Left hindlimb (tissue), 1 donor: ENCODE measurements at places on chromosomes 6 and 20.

DNA sequence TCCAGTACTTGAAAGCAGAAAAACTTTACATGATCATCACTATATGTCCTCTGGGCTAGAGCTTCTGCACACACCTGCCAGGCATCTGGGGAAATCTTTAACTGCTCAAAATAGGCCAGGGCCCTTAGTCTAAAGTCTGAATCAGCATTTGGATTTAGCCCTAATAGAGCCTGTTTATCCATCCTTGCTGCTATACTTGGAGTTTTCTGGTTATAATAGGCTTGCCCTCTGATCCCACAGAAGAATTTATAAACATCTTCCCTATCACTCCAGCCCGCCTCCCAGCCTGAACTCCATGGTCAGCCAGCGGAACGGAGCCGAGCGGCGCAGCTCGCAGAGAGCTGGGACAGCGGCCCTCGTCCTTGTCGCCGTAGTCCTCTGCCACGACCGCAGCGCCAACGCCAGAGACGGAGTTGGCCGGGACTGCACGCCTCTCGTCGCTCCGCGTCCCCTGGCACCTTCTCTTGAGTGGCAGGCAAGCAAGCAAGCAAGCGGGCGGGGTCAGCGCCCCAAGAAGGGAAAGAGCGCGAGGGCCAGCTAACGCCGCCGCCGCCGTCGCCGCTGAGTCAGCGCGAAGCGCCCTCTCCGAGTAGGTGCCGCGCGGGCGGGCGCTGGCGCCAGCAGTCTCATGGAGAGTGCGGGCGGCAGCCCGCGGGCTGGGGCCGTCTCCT lies 25.4 kb upstream of the ASIP start:
- peak; percentile 70 for DNase-seq

GRCh38 chr6:35498422-35499067 lies 1.7 kb upstream of the TEAD3 start:
- no peak for DNase-seq

DNA sequence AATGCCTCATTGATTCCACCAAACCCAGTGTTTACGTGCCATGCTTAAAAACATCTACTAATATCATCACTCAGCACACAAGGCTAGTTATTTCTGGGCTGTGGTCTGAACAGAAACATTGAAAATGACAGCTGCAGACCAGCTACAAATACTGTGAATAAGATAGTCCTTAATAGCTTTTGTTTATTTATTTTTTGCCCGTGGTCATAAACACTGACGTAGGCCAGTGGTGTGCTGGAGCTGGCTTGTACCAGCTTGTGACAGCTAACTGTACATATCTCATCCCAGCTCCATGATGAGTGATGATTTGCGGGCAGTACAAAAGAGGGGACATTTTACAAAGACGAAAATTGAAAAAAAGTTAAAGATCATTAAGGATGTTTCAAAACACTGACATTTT lies 1057.0 kb downstream of the EPHA7 start:
- no peak for DNase-seq

DNA sequence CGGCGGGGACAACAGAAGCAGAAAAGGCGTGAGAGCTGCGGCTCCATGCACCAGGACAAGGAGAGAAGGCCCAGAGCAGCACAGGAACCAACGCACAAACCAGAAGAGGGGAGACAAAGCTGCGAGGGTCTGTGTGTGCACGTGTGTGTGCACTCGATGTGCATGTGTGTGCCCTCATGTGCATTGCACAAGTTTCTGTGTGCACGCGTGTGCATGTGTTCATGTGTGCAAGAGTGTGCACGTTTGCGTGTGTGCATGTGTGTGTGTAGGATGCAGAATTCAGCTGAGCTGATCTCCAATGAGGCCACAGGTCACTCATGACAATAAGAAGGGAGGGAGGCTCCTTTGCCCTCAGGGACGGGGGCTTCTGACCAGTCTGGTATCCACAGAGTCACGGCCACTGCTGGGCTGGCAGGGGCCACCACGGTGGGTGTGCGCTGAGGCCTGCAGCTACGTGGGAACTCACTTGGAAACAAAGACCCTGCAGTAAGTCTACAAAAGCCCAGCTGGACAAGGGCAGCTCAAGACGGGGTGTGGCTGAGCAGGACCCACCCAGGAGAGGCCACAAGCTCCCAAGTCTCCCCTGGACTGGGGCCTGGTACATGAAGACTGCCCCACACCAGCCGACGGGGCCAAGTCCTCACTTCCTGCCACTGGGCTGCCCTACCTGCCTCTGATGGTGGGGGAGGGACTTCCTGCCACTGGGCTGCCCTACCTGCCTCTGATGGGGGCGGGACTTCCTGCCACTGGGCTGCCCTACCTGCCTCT lies 48.1 kb upstream of the CHRNA4 start:
- DNase-seq, result peak; percentile 17

DNA sequence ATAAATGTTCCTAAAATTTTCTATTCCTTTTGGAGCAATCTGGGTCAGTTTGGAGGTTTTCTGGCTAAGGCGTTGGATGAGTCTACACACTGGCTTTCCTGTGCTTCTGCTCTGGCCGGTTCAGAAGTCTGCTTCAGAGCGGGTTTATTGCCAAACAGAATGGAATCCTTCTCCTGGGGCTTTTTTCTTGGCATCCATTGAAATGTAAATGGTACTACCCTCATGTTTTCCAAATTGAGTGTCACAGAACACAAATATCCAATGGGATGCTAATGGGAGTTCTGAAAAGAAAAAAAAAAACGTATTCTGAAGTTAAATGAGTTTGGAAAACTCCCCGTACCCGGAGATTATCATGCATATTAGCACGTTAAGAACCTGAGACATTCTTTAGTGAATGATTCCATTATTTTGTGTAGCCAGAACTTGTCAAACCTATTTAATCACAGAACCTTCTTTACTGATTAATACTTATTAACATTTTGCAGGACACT lies 930.3 kb downstream of the QKI start:
- DNase-seq, result no peak

DNA sequence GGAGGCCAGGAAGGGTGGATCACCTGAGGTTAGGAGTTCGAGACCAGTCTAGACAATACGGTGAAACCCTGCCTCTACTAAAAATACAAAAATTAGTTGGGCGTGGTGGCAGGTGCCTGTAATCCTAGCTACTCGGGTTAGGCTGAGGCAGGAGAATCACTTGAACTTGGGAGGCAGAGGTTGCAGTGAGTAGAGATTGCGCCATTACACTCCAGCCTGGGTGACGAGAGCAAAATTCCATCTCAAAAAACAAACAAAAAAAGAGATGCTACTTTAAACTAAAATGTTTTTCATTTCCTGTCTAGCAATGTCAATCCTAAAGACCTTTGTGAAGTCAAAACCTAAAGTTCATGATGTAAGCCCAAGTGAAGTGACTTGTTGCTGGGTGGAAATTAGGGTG lies 12.9 kb downstream of the DSN1 start:
- no peak for DNase-seq

GRCh38 chr6:52227495-52227894 lies 16.8 kb downstream of the IL17F start:
- DNase-seq, result no peak
